ENCODE measurements at places on chromosomes 11 and 22.

DNA sequence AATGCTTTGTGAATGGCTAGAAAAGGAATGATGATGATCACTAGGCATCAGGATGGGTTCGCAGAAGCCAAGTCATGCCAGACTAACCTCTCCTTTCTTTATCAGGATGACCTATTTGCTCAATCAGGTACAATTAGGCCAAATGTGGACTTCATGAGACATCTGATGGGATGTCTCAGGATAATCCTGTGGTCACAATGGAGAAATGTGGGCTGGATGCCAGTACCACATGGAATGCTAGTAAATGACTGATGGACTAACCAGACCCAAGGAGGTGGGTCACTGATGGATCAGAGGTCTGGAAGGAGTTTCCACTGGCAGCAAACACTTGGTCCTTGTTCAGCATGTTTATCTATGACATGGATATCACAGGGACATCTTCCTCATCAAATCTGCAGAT lies 94.8 kb upstream of the PHOX2A start:
- DNase-seq: no peak

DNA sequence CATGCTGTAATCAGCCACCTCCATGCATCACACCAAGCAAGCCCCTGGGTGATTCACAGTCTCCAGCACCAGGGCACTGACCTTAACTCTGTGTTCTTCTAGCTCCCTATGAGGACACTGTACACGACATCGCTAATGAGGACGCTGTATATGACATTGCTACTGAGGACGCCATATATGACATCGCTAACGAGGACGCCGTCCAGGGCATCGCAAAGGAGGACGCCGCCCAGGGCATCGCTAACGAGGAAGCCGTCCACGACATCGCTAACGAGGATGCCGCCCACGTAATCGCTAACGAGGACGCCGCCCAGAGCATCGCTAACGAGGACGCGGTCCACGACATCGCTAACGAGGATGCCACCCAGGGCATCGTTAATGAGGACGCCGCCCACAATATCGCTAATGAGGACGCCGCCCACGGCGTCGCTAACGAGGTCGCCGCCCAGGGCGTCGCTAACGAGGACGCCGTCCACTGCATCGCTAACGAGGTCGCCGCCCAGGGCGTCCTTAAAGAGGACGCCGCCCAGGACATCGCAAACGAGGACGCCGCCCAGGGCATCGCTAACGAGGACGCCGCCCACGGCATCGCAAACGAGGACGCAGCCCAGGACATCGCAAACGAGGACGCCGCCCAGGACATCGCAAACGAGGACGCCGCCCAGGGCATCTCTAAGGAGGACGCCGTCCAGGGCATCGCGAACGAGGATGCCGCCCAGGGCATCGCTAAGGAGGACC lies 34.5 kb upstream of the DGCR6L start:
- no peak for DNase-seq

- no peak for DNase-seq
These were observed 32.2 kb downstream of the MMP20 start for GRCh38 chr11:102592634-102593581.

DNA sequence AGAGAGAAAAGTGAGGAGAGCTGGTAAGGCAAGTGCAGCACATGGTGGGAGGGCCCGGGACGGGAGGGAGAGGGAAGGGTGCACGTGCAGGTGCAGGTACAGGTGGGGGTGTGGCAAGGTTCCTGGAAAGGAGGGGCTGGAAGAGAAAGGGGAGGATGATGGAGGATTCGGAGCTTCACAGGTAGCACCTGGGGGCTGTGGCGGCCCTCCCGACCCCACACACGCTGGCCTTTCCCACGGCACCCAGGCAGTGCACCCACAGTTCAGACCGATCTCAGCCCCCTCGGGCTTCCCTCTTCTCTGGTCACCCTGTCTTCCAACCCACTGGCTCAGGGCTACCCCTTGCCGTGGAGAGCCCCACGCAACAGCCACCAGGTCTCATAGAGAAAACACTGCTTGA lies 67.4 kb upstream of the A4GALT start:
- DNase-seq: no peak

- no peak for DNase-seq
These were observed 106.2 kb downstream of the PKNOX2 start for GRCh38 chr11:125270711-125271110.

All from COR-L47 (cell line).